ENCODE measurements at places on chromosomes 3 and 15. TPM values are rescaled to one million over a fixed set of nuclear protein-coding genes. Genes with fewer than 3 reads are reported as not detected.

SCN5A gene
- total RNA-seq, result not detected

NANOGP8 gene
- total RNA-seq, result not detected

RAB27A gene
- 149 TPM for total RNA-seq

LTF gene
- not detected for total RNA-seq

BLM gene
- 92.7 TPM for total RNA-seq

MYZAP gene
- not detected for total RNA-seq

PRSS50 gene
- not detected for total RNA-seq

DNA sequence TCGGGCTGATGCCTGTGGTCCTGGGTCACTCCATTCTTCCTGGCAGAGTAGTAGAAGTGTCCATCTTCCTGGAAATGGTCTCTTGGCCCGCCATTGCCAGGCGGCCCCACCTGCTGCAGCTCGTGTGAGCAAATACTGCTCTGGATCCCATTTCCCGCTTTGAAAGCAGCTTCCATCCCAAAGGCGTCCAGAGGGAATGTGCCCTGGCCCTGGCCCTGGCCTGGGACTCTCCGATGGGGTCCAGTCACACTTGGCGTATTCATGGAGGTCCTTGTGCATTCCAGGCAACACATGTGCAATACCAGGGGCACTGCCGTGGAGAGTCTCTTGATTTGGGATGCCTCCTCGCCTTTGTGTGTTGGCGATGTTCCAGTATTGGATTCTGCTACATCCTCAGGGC lies 111.1 kb downstream of the SNRPN start:
- DNase-seq, result no peak

DNA sequence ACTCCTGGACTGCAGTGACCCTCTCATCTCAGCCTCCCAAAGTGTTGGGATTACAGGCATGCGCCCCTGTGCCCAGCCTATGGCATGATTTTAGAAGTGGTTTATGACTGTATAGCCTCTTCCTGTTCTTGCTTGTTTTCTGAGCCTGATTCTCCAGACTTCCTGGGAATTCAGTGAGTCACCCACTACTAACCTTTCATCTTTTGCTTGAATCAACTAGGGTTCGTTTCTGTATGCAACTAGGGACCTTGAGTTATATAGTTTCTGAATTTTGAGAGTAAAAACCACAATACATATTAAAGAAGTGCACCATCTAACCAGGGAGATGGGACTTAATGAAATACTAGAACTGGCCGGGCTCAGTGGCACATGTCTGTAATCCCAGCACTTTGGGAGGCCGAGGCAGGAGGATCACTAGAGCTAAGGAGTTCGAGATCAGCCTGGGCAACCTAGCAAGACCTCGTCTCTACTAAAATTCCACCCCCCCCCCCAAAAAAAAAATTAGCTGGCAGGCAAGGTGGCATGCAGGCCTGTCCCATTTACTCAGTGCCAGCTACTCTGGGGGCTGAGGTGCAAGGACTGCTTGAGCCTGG lies 76.0 kb downstream of the ZNF609 start:
- no peak for DNase-seq

DNA sequence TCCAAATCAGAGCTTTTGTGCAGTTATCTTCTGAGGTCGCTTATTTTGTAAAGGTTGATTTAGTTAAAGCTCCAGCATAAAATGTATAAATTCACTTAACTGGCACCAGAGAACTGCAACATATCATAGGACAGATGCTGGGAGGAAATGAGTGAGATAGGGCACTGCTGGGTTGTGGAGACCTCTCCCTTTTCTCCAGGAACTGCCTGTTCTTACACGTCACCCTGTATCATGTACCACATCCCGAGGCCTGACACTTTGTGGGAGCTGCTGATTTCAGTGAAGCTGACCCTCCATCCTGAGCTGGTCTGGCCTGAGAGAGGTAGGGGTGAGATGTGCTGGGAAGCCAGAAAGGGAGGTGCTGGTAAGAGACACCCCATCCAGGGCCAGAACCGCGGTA lies 213.8 kb upstream of the FEZF2 start:
- no peak for DNase-seq

- no peak for DNase-seq
Observed at GRCh38 chr3:182981038-182981380, 671 bp upstream of the DCUN1D1 start.

- no peak for DNase-seq
Observed at GRCh38 chr15:47473106-47473725, 244.1 kb upstream of the SEMA6D start.

DNA sequence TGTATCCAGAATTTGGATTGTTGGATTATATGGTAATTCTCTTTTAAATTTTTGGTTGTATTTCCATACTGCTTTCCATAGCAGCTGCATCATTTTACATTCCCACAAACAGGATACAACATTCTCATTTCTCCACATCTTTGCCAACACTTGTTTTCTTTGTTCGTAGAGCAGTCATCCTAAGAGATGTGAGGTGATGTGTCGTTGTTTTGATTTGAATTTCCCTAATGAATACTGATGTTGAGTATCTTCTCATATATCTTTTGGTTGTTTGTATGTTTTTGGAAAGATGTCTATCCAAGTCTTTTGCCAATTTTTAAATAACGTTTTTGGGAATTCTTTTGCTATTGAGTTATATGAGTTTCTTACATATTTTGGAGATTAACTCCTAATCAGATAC lies 93.6 kb downstream of the GMNC start:
- no peak for DNase-seq

GRCh38 chr3:99532246-99532645 lies 106.1 kb upstream of the COL8A1 start:
- no peak for DNase-seq

- DNase-seq, result no peak
Observed at GRCh38 chr3:31086148-31086547, 191.7 kb upstream of the GADL1 start.

DNA sequence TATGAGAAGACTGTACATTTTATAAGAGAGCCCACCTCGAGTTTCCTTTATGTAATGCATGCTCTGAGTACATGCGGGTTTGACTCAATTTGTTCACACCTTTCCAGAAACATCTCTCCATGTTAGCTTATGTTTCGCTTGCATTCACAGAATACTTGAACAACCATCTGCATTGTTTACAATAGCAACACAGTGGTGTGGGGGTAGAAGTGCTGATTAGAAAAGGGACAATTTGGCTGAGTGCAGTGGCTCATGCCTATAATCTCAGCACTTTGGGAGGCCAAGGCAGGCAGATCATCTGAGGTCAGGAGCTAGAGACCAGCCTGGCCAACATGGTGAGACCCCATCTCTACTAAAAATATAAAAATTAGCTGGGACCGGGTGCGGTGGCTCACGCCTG lies 60.9 kb downstream of the NCEH1 start:
- DNase-seq, result no peak

- no peak for DNase-seq
Observed at GRCh38 chr3:38560996-38561717, 65.0 kb downstream of the EXOG start.

- no peak for DNase-seq
Observed at GRCh38 chr3:79297245-79297960, 470.4 kb downstream of the ROBO1 start.

GRCh38 chr3:150286390-150287147 lies 121.5 kb upstream of the TSC22D2 start:
- no peak for DNase-seq

GRCh38 chr3:48662753-48663488 lies at the start of gene CELSR3:
Gene CELSR3, minus strand, starts transcription at chr3:48662886. Its CDS starts 252 bp downstream, at chr3:48662634.
- DNase-seq, result peak; percentile 84

DNA sequence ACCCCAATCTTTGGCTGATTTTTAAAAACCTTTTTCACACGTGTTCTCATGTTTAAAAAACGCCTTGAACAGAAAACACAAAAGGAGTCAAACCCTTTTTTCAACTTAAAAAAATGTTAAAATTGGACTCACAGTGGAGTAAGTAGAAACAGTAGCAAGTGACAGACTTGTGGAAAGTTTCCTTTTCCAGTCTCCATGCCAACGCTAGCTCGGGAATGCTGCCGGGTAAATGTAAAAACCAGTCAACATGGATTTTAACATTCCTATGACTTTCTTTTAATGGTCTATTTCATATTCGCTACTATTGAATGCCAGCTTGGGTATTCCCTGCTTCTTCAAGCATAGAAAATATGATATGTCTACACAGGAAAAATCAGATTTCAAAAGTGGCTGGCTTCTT lies 1.6 kb upstream of the PROK2 start:
- DNase-seq, result no peak

- DNase-seq, result no peak
Observed at GRCh38 chr3:76369170-76369569, 583.8 kb upstream of the ZNF717 start.
